ENCODE measurements at places on chromosomes 7 and 10. TPM values are rescaled to one million over a fixed set of nuclear protein-coding genes. Genes with fewer than 3 reads are reported as not detected.

The OR2A12 gene
- total RNA-seq = not detected

The SEMA4G gene
- total RNA-seq = 1.7 TPM

The EGR2 gene
- 1.6 TPM for total RNA-seq

The CDC14C gene
- total RNA-seq = not detected

The PCLO gene
- 2.7 TPM for total RNA-seq

The KCND2 gene
- total RNA-seq = 1.3 TPM

The ELAPOR2 gene
- total RNA-seq = 13.8 TPM

The HTR7 gene
- total RNA-seq = 0.41 TPM

The AIFM2 gene
- total RNA-seq = 2.4 TPM

The ADAMTS14 gene
- 12.6 TPM for total RNA-seq

The HOXA9 gene
- total RNA-seq = not detected

The SLC18A3 gene
- total RNA-seq = 0.31 TPM

The GPR15LG gene
- not detected for total RNA-seq

The GATAD1 gene
- total RNA-seq = 33.4 TPM

The SLC26A3 gene
- total RNA-seq = not detected

The ITIH2 gene
- not detected for total RNA-seq

The USP6NL gene
- 15.4 TPM for total RNA-seq

The PLA2G12B gene
- total RNA-seq = 0.31 TPM

The VWA2 gene
- 7.3 TPM for total RNA-seq

The NPTX2 gene
- total RNA-seq = 4.3 TPM

The IFIT1B gene
- total RNA-seq = 0.92 TPM

The LFNG gene
- 26.0 TPM for total RNA-seq

The GSTO2 gene
- 5.1 TPM for total RNA-seq

The NPSR1 gene
- not detected for total RNA-seq

The PRSS37 gene
- not detected for total RNA-seq

The GPRIN2 gene
- 1.3 TPM for total RNA-seq

The TNKS2 gene
- total RNA-seq = 82.0 TPM

The INSYN2A gene
- 0.51 TPM for total RNA-seq

The PODXL gene
- total RNA-seq = 43.7 TPM

The GRK5 gene
- total RNA-seq = 26.2 TPM

The CRTAC1 gene
- total RNA-seq = 2.6 TPM

The CTBP2 gene
- 58.2 TPM for total RNA-seq

The MNX1 gene
- not detected for total RNA-seq

The CYP2C18 gene
- 8.4 TPM for total RNA-seq

The CYP2E1 gene
- 0.31 TPM for total RNA-seq

The MICU1 gene
- total RNA-seq = 87.9 TPM

The STEAP1 gene
- total RNA-seq = 13.8 TPM

The MBL2 gene
- total RNA-seq = not detected

The FAM25C gene
- not detected for total RNA-seq

The CYP26A1 gene
- 1.9 TPM for total RNA-seq

The ZNF467 gene
- total RNA-seq = 4.2 TPM

The INA gene
- total RNA-seq = 1.0 TPM

The PLOD3 gene
- total RNA-seq = 32.1 TPM

The PRKG1 gene
- total RNA-seq = 96.8 TPM

The CPA4 gene
- 2.4 TPM for total RNA-seq

All from tongue (tissue), 3 donors.